ENCODE measurements at places on chromosomes 4 and X.

DNA sequence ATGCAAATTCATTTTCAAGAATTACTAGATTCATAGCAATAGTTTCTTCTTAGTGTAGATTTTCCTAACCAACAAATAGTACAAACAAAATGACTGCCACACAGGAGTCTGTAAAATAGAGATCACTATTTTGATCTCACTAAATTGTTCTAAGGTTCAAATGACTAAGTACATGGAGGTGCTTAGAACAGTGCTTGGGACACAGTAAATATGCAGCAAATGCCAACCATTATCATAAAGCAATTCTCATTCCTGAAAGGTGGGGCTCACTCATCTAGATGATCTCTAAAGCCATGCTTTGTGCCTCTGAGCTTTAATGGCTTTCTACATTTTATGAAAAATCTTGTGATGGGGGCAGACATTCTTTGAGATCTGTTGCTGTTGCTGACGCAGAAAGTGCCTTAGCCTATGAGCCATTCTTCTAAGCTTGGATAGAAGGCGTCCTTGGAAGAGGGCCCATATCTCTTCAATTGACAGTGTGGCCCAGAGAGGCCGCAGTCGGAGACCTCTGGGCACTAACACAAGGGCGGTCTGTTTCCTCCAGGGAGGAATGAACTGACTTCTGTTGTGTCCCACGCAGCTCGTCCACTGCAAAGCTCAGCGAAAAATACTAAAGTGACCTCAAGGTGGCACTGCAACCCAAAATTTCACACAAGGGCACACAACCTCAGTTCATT, 23.5 kb downstream of the TLR10 start:
- peak; percentile 25 for DNase-seq

DNA sequence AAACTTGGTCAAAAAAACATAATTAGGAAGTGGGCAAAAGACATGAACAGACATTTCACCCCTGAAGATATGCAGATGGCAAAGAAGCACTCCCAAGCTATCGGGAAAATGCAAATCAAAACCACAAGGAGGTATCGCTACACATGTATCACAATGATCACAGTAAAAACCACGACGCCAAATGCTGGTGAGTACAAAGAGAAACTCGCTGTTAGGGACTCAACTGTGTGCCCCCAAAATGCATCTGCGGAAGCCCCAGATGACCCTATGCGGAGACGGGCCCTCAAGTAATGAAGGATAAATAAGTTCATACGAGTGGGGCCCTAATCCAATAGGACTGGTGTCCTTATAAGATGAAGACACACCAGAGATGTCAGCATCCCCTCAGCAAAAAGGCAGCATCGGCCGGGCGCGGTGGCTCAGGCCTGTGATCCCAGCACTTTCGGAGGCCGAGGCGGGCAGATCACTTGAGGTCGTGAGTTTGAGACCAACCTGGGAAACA, 10.2 kb downstream of the GAK start:
- peak; percentile 9 for DNase-seq

- DNase-seq = no peak
These were observed 11.0 kb upstream of the FGF5 start for GRCh38 chr4:80255329-80256095.

- DNase-seq = no peak
These were observed 9.2 kb downstream of the PALLD start for GRCh38 chr4:168506014-168506413.

DNA sequence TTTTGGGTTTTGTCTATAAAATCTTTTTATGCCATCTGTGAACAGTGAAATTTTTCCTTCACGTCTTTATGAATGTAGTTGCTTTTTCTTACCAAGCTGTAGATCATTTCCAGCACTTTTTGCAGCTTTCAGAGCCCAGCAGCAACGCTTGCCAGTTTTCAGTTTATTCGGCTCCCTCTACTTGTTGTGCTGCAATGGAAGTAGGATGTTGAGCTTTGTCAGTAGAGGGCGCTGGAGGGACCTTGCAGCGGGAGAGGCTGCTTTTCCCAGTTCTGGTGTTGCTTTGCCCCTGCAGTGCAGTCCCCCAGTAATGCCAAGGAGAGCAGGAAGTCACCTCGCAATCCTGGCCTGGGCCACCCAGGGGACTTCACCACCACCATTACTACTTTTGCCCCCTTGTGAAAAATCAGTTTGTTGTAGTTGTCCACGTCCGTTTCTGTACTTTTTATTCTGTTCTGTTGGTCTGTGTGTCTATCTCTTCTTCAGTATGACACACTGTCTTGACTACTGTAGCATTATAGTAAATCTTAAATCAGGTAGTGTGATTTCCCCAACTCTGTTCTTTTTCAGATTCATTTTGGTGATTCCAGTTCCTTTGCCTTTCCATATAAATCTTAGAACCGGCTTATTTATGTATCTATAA, 21.8 kb downstream of the CMC4 start:
- peak; percentile 46 for DNase-seq

DNA sequence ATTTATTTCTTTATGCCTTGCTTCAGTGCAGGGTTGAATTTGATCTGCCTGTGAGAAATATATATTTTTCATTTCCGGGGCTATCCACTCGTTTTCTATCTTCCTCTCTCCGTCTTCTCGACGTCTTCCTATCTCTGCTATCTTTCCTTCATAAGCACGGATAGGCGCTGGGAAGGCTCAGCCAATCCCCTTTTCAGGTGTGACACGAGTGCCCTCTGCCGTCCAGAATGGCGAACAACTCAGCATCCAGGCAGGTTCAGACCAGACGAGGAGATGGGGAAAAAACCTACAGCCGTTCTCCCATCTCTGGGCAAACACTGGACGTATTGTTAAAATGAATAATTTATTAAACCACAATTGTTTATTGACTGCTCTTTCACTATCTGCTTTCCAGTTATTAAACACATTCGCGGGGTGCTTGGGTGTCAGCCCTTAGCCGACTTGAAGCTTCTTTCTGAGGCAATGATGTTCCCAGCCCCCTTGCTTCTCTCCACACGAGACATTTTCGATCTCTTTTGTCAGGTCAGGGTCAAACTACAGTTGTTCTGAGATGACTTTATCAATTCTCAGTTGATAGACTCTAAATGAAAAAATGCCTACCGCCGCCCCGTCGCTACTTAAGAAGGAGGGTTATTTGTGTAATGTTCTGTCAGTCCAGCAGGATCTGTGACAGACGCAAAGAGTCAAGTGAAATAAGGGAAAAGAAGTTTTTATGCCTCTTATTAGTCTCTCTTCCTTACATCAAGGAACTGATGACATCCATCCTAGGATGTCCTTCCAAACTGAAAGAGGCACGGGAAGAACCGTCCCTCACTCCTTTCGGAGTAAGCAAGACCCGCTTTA, 96.3 kb upstream of the NOCT start:
- peak; percentile 78 for DNase-seq

GRCh38 chr4:175048111-175048784, 130.1 kb downstream of the ADAM29 start:
- no peak for DNase-seq

DNA sequence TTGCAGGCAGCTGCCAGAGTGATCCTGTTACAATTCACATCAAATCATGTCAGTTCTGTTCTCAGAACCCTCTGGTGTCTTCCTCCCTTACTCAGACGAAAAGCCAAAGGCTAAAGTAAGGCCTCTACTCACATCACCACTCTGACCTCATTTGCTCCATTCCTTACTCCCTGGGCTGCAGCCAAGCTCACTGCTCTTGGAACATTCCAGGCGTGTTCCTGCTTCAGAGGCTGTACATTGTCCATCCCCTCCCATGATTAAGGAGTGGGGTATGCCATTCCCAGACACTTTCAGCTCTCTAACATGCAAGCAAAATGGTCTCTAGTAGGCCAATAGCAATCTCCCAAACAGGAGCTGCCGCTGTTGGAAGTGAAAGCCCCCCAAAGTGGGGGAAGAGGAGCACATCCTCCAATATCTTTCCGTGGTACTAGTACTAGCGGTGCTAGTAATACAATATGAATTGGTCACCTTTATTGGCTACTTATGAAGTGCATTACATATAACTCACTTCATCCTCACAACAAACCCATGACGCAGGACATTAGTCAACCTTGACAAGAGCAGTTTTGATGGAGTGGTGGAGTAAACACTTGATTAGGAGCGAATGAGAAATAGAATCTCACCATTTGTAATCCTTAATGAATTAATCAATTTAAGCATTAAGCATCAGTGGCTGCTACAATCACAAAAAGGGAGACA, 15.0 kb downstream of the GAB3 start:
- DNase-seq = no peak

DNA sequence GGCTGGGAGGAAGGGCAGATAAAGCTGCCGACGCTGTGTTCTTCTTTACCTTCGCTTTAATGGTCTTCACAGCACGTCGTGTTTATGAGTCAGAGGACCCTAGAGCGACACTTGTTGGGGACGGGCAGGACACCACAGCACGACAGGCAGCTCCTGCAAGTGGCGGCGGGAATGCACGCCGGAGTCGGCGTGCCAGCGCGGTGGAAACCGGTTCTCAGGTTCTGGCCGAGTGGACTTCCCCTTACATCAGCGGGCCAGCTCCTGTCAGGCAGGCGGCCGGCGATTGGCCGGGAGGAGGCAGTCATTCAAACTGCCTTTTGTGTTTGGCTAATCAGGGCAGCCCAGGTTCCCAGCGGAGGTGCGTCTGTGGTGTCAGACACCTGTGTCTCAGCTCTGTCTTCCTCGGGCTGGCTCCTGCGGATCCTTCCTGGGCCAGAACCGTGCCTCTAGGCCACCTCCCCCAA, 150.9 kb downstream of the SHROOM3 start:
- DNase-seq = peak; percentile 46

- DNase-seq = no peak
These were observed 106.4 kb downstream of the PHKA2 start for GRCh38 chrX:18877469-18877868.

GRCh38 chrX:126770179-126770578, 49.4 kb upstream of the PRR32 start:
- DNase-seq = no peak

DNA sequence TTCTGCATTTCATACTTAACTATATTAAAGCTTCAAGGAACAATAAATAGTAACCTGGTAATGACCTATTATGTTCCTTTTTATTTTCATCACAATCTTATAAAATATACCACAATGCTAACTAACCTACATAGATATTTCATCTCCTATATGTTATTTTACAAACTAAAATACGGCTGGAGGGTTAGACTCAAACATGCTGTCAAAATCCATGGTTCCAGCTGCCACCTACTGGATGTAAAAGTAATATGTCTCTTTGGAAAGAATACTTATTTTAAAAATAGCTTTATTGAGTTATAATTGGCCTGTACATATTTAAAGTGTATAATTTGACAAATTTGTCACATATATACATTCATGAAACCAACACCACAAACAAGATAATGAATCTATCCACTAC, 15.0 kb downstream of the RGN start:
- no peak for DNase-seq

DNA sequence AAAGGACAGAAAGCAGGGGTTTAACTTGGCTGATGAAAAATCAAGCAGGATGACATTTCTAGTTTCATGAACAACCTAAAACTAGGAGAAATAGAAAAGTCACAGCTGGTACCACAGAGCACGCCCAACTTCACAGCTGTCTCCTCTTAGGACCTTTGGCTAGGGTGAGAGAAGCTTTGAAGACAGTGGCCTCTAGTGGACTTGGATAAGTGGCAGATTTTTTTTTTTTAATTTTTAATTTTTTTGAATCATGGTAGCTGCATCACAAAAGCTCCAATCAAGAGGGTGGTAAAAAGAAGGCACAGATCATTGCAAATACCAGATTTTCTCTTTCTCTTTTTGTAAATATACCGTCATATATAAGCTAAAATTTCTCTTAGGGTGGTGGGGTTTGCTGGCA, 20.2 kb upstream of the MAP3K15 start:
- DNase-seq = peak; percentile 10

DNA sequence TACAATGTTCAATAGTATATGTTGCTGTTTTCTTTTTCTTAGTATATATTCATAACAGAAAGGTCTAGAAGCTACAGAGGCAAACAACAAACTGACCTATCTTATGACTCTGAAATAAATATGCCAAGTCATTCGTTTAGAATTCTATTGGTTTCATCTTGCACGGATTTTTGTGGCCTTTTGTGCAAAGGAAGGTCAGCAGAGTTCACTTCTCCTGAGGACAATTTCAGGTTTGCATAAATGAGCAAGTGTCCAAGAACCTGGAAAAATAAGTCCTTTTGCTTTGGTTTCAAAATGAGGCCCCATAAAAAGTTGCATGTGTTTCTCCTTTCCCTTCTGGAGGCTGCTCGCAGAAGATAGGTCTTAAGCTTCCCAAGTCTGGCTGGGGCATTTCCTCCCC, 156.9 kb downstream of the APBB2 start:
- DNase-seq = no peak

DNA sequence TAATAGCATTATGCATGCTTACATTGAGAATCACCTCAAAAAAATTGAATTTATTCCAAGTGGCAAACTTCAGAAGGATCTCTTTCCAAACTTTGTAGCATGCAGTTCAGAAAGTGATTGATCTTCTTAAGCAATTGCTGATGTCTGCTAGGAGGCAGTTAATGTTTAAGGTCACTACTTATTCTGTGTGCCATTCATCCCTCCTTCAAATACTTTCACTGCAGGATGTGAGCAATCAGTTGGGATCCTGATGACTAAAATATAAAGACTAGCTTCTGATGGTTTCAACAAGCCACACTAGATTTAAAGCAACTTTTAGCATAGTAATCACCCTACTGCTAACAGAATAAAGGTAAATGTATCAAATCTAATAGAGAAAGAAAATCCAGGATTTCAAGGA, 414.1 kb downstream of the ADGRL3 start:
- no peak for DNase-seq

- no peak for DNase-seq
These were observed 90.4 kb upstream of the RAB40AL start for GRCh38 chrX:102846544-102847236.

GRCh38 chr4:47814618-47815295, 23.1 kb downstream of the CORIN start:
- no peak for DNase-seq

DNA sequence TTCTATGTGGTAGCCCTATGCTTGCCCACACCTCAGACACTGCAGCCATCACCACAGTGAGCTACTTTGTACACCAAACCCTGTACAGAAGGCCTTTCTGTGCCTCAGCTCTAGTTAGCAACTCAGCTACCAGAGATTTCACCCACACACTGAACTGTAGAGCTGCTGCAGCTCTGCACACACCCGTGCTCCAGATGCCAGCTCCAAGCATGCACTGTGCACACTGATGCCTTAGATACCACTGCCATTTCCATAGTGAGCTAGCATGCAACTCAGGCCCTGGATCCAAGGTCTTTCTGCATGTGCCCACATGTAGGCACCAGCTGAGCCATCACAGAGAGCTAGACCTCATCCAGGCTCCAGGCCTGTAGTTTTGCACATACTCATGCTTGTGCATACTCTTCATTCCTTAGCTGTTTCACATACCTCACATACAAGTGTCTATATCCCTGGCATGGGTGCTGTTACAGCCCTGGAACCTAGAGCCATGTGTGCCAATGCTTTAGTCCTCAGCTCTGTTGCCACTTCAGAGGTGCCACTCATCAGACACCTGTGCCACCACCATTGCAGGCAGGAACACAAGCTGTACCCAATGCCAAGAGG, 423.5 kb upstream of the NDST3 start:
- no peak for DNase-seq

DNA sequence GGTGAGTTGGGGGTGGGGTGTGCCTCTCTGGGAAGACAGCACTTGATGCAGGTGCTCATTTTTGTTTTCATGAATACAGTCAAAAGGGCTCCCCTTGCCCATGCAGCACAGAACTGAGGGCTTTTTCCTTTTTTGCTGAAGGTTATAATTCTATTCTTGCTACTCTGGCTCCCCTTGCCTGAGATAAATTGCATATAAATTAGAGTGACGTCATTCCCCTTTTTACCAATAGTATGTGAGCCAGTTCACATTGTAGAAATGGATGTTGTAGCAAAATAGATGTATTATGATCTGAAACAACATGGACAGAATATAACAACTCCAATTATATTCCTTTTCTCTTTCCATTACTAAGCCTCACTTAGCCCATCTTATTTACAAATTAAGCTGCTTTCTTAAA, 28.4 kb downstream of the CXorf58 start:
- no peak for DNase-seq
